ENCODE measurements at places on chromosomes 16 and 17.

DNA sequence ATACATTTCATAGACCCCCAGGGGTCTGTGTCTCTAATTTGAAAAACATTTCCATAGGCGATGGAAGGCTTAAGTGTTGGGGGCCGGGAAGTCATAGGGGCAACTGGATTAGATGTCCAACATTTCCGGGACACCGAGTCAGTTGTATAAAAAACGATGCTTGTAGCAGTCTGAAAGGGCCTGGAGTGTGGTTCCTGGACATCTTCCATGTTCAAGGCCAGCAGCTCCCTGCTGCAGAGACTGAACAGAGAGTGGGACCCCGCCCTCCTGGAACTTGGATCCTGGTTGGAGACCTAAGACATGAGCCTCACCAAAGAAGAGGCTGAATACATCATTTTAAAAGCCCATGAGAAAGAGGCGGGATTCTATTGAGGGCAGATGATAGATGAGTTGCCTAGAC lies 82.0 kb upstream of the ZNF423 start:
- no peak for DNase-seq

- DNase-seq, result no peak
Measured at GRCh38 chr16:66578651-66579531, at the start of gene CMTM2. Gene CMTM2 (plus strand): TSS chr16:66579463. CDS start chr16:66579608, 145 bp downstream.

DNA sequence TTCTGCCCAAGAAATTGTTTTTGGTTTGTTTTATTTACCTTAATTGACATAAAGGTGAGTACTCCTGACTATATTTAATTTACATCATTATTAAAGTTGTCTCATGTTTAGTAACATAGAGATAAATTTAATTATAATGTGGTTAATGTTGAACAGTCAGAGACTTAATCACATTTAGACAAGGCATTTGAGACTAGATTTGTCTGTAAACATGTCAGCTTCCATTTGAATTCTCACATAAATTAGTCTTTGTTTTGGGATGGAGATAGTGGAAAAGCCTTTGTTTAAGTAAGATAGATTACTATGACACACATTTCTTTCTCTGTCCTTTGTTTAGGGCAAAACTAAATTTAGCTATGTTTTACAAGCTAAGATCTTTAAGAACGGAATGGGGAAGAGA lies 18.5 kb upstream of the BCAS3 start:
- no peak for DNase-seq

GRCh38 chr17:51496378-51496777 lies 236.0 kb downstream of the UTP18 start:
- DNase-seq, result no peak

DNA sequence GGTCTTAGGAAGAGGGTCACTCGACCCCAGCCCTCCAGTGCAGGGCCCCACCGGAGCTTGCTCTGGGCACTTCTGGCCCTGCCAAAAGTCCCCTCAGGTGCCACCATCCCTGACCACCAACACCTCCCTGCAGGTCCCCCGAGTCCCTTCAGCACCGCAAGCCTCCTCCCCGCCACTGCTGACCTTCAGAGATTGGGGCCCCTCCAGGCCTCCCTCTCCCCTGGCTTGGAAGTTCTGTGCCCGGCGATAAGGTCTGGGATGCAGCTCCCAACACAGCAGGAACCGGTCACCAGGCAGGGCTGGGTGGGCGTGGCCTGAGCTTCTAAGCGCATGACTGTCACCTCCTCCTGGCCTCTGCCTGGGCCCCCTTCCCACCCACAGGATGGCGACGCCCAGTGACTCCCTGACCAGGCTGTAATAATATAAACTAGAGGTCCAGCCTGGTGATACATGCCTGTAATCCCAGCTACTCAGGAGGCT lies 11.2 kb downstream of the PIEZO1 start:
- no peak for DNase-seq

DNA sequence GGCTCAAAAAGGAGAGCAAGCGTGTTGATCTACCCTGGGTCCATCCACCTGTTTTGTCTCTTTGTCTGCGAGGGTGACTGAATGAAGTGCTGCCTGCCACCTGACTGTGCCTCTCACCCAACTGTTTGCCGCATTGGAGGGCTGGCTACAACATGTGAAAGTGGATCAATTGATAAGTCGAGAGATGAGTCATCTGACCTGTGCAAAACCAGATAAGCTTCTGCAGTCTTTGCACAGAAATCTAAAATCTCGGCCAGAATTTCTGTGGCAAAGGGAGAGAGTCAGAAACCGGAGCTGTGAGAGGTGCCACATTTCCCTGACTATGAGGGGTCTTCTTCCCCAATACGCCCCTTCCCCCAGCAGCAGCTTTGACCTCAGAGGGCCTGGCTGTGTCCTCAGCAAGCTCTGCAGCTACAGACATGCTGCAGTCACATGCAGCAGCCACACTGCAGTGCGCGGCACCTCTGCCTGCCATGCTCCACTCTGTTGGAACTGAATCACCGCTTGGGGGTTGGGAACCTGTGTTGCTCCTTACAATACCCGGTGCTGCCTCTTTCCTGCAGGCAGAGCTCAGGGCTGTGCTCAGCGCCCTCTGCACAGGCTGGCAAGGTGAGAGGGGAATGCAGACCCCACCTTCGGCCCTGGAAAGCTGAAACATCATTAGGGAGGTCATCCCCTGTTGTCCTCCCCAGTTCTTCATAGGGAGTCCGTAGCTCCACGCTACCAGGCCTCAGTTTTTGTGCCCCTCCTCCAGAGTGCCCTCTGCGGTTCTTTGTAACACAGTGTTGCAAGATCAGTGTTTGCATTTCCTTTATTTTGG lies 16.2 kb upstream of the HAS3 start:
- DNase-seq, result no peak

GRCh38 chr17:52138350-52138749 lies 20.2 kb downstream of the CA10 start:
- DNase-seq, result no peak

DNA sequence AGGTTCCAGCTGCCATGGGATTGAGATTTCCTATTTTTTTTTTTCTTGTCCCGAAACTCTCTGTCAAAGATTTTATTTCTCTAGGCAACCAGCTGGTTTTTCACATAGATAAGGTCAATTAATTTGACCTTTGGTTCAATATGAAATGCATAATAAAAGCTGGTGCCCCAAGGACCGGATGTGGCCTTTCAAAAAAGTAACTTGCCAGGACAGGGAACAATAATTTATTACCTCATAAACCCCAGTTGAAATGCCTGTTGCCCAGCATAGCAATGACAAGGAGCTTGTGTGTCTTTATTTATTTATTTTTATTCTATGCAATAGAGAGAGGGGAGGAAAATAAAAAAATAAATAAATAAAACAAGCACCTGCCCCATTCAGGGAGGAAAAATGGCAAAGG lies 472.7 kb downstream of the KCNJ2 start:
- DNase-seq, result peak; percentile 18

- DNase-seq, result peak; percentile 81
Measured at GRCh38 chr16:85330694-85331188, 218.5 kb upstream of the CIBAR2 start.

DNA sequence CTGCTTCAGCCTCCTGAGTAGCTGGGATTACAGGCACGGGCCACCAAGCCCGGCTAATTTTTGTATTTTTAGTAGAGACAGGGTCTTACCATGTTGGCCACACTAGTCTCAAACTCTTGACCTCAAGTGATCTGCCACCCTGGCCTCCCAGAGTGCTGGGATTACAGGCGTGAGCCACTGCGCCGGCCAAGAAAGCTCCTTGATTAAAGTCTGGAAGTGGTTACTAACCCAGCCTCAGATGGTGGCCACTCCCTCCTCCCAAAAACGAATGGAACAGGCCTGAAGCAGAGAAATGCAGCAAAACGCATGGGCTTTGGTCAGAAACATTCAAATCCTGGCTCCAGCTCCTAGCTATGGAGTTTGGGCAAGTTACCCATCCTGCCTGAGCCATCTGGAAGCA lies 11.3 kb downstream of the FKBP10 start:
- no peak for DNase-seq

- DNase-seq, result no peak
Measured at GRCh38 chr17:75639771-75640555, 6.7 kb downstream of the SMIM5 start.

DNA sequence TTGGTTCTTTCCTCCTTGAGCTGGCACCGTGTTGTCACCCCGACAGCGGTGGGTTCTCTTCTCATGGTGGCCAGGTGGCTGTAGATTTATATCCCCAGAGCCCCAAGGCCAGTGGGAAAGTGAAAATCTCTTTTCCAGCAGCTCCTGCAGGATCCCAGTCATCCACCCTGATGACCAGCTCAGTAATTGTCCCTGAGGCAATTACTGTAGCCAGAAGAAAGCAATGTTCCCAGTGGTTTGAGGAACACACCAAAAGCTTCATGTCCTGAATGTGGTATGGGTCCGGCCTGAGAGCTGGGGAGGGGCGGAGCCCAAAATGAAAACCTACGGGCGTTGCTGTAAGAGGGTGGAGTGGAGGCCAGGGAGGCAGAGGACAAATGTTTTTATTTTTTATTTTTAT lies 69.0 kb downstream of the WSB1 start:
- DNase-seq, result no peak

DNA sequence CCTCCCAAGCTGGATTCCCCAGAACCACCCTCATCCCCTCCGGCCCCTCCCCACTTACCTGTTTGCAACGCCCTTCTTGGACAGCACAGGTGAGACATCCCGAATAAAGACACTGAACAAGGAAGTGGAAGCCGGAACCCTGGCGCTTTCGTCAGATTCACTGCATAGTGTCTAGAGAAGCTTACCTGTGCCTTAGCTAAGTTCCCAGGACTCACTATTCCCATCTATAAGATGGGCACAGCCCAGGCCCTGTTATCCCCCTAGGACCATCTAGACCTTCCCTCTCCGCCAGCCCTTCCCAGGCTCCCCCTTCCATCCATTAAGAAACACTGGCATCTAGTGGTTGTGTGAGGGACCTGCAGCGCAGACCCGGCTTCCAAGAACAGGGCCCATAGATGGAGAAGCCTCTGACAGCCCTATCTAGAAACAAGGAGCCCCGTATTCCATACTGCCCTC lies 26.9 kb upstream of the RPL38 start:
- DNase-seq, result peak; percentile 81

GRCh38 chr16:3716831-3717234 lies 491 bp downstream of the TRAP1 start:
- DNase-seq, result peak; percentile 28

DNA sequence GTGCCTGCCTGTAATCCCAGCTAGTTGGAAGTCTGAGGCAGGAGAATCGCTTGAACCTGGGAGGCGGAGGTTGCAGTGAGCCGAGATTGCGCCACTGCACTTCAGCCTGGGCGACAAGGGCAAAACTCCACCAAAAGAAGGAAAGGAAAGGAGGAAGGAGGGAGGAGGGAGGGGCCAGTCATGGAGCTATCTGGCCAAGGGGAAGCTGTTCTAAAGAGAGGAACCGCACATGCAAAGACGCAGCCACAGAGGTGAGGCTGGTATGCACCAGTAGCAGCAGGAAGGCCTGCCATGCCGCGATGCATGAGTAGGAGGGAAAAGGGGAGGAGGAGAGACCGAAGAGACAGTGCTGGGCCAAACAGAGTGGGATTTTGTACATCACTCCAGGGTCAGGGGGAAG lies 35.9 kb downstream of the HSBP1 start:
- no peak for DNase-seq

DNA sequence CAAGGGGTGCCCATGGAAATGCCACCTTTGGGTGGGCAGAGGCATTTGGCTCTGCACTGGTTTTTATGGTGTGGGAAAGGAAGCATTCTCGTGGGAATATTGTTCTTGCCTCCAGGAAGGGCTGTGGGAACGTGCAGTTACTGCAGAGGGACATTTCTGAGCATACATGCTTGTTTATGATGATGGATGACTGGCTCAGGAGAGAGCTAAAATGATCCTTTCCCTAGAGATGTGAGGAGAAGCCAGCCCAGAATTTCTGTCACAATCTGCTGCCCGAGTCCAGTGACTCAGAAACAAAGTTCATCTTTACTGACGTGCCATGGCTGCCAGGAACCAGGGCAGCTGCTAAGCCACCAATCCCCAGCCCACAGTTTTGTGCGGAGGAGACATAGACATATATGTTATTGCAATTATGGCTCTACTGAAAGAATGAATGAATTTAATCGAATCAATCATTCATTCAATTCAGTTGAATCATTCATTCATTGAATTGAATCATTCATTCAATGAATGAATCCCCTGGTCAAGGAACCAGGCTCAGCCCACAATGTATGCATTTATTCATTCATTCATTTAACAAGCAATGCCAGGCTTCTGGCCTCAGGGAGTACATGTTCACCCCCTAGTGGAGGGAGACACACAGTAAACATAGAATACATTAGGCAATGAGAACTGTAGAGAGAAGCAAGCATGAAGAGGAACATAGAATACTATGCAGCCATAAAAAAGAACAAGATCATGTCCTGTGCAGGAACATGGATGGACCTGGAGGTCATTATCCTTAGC lies 414.4 kb upstream of the HSBP1 start:
- no peak for DNase-seq

DNA sequence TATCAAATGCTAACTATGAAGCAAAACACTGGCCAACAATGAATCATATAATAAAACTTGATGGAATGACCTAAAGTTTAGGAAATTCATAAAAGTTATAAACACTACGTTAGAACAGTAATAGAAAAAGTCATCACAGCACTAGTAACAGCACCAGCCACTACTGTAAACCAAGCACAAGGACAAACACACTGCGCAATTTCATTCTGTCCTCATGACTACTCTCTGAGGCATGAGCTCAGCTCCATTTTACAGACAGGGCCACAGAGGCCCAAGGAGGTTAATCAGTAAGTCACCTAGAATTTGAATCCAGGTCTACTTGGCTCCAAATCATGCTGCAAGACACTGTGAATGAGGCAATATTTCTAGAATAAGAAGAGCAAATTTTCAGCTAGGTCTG lies 13.4 kb downstream of the EMC8 start:
- DNase-seq, result no peak

- DNase-seq, result no peak
Measured at GRCh38 chr17:73118951-73119391, 26.5 kb upstream of the SLC39A11 start.

- peak; percentile 67 for DNase-seq
Measured at GRCh38 chr16:57536306-57537193, at the start of gene CCDC102A. Gene CCDC102A (minus strand): TSS chr16:57536571. CDS start chr16:57529177, 7,394 bp downstream.

DNA sequence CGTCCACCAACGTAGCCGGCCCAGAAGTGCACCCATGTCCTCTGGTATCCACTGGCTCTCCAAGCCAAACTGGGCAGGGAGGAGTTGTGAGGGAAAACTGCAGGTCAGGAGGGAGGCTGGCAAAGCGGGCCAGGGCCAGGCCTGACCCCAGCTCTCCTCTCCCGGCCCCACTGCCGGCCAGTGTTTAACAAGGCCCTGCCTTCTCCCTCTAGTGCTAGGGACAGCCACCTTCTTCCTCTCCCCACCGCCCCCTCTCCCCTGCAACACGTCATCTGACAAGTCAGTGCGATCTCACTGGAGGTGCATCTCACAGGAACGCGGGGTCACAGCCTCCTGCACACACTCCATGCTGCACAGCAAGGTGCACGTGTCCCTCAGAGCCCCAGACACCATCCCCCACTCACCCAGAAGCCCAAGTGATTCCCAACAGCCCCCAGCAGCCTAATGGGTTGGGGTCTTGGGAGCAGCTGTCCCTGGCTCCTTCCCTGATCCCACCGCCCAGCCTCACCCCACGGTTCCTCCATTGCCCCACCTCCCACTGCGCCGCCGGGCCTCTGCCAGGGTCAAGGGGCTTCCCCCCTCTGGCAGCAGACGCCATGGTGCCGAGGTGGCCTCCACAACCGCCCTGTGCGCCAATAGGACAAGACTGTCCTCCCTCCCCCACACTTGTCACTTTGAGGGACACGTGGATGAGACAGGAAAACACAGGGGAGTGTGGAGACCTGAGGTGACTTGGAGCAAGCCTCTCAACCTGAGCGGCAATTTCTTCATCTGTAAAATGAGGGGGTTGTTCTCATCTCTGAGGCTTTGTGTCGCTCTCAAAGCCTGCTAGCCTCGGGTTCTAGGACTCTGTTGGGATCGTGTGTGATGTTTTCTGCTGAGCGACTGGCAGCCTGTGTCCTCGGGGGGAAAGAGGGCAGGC lies 1.1 kb upstream of the ACE start:
- DNase-seq, result no peak

- DNase-seq, result no peak
Measured at GRCh38 chr17:6347776-6348175, 87.1 kb downstream of the AIPL1 start.

Data from HEK293T (cell line).